ENCODE measurements at places on chromosomes 7 and 10. TPM values are rescaled to one million over a fixed set of nuclear protein-coding genes. Genes with fewer than 3 reads are reported as not detected.

Gene AHR
- 43.3 TPM for polyA plus RNA-seq

Gene TRPV6
- 10.3 TPM for polyA plus RNA-seq

Gene CALHM3
- not detected for polyA plus RNA-seq

Gene GIMAP8
- polyA plus RNA-seq = 11.3 TPM

Gene RET
- 21.6 TPM for polyA plus RNA-seq

Gene ANK3
- polyA plus RNA-seq = 155 TPM

Gene MBL2
- polyA plus RNA-seq = not detected

GRCh38 chr7:157008206-157009169 is 2.0 kb downstream of the MNX1 start:
- DNase-seq = no peak

DNA sequence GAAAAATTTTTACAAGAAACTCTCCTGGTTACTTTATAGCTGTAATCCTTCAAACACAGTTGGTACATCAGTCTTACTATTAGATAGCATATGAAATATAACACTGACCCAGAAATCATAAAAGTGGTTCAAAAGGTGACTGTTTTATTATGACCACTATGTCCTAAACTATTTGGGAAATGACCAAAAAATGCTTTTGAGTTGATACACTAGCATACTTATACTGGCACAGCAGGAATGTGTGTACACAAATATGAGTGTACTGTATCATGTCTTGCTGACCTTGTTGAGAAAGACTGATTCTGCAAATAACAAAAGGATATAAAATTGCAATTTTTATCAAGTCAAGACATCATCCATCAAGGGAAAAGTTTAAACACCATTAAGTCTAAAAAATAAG is 24.3 kb downstream of the CSTF2T start:
- DNase-seq = no peak

GRCh38 chr10:8043569-8044306 is 10.8 kb upstream of the GATA3 start:
- DNase-seq = no peak

GRCh38 chr7:24911213-24911603 is 68.8 kb downstream of the OSBPL3 start:
- DNase-seq = no peak

GRCh38 chr7:57203161-57203791 is 71.0 kb upstream of the ZNF479 start:
- no peak for DNase-seq

GRCh38 chr10:54402576-54402975 is 398.5 kb downstream of the PCDH15 start:
- DNase-seq = no peak

GRCh38 chr10:43044961-43045621 is 31.8 kb upstream of the RET start:
- no peak for DNase-seq

DNA sequence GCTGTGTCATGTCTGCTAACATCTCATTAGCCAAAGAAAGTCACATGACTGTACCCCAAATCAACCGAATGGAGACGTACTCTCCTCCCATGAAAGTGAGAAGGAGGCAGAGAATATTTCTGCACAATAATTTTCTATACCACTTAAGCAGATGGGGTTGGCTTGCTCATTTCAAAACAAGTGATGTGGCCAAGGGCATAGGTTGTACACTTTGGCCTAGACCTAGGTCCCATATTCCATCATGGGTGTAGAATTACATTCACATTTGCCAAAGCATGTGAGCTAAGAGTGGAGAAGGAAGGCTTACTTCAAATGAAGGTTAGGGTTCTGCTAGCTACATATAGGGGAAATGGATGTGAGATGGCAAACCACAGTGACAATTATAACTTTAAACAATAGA is 83.0 kb downstream of the ZNF365 start:
- DNase-seq = no peak

- DNase-seq = no peak
Measured at GRCh38 chr7:151018421-151019129, 5.7 kb downstream of the ATG9B start.

- DNase-seq = no peak
Measured at GRCh38 chr10:72260239-72260975, 13.3 kb upstream of the DDIT4 start.

DNA sequence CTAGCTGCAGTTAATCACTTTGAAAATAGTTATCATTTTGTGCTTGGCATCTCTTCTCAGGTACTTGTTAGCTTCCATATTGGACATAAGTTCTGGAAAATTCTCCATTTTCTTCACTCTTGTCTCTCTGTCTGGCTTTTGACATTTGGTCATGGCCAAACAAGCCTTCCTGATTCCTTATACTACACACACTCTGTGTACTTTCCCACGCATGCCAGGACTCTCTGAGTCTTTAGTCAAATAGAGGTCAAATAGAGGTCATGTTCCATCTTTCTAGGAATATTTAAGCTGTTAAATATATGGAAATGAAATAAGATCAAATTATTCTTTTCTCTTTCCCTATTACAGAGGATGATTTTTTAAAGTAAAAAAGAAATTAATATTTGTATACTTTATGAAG is 235.5 kb upstream of the PLXDC2 start:
- DNase-seq = no peak

- DNase-seq = no peak
Measured at GRCh38 chr10:92657024-92657423, 32.7 kb upstream of the HHEX start.

DNA sequence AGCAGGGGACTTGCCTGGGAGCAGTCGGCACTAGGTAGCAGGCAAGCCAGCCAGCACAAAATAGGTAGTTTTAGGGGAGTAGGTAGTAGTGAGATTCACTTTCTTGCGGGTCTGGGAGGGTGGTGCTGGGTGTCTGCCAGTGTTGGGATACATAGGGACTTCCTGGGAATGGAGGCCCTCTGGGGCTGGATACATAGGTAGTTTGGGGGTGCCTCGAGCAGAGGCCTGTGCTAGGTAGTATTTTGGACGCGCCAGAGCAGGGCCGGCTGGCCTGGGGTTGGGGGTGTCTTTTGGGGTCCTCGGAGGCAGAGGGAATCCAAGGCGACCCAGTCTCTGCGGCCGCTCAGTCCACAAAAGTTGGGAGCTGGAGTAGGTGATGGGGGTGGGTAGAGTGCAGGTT is 2.0 kb upstream of the HOXA3 start:
- no peak for DNase-seq

DNA sequence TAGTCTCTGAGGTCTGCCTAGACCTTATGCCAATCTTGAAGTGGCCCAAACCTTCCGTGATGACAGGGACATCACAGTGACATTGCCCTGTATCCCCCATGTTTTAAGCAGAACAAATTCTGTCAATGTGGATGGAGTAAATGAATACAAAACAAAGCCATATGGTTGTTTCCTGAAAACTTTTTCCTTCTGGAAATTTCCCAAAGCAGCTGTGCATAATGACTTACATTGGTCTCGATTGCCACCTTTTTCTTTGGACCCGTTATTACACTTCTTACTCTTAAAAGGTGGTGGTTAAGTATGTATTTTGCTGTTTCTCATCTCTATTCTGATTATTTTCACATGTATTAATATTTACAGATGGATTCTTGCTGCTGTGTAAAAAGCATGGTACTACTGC is 411.2 kb upstream of the KLF6 start:
- no peak for DNase-seq

All from right renal cortex interstitium (tissue), 3 donors.